Activated naive CD8-positive, alpha-beta T cell treated with anti-CD3 and anti-CD28 coated beads, Interleukin-2, amount 50 U/mL, for 16 hours (primary cell): ENCODE measurements at places on chromosomes 6 and 20.

- no peak for DNase-seq
Observed at GRCh38 chr6:162290846-162291465, 436.6 kb downstream of the PRKN start.

GRCh38 chr6:102204351-102204750, 810.8 kb downstream of the GRIK2 start:
- DNase-seq: no peak

- no peak for DNase-seq
Observed at GRCh38 chr20:48761874-48762273, 65.9 kb downstream of the PREX1 start.

DNA sequence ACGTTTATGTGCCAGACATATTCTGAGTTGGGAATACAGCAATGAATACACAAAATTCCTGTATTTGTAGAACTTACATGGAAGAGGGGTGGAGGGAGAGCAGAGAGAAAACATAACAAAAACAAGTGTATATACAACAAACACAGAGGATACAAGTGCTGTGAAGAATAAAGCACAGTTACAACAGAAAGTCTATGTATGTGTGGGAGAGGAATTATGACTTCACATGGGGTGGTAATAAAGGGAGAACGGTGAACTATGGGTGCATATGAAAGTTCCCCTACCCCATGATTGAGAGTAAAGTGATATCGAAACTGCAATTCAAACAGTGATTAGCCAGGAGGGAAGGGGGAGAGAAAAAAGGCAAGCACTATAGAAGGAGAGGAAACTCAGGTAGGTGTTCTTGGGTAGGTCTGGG, 24.6 kb downstream of the HBS1L start:
- DNase-seq: no peak

DNA sequence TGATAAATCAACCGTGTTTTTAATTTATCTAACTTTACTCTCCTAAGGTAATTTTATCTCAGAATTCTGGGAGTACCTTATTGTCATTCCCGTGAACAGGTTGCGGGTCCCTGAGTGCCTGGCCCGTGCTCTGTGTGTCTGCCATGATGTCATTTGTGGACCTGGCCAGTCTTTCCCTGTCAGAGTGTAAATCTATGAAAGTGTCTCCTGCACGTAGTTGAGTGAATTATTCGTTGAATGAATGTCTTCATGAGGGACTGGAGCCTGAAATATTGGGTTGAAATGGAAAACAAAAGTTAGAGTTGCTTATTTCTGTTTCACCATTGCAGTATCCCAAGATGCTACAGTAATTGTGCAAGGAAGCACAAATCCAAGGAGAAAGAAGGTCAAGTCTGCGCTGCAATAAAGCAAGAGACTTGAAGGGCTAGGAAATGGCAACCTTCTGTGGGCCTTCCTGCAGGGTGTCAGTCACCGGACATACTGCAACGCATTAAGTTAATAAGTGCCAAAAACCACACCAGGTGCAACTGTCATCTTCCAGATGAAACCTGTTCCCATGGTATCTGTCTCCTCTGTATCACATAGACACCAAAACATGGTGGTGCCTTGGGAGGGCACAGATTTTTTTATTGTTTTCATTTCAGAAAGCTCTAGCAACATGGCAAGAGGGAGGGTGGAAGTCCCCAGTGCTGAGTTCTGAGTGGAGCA, 135.5 kb downstream of the ZDHHC14 start:
- DNase-seq: no peak

- no peak for DNase-seq
Observed at GRCh38 chr6:50993941-50994720, 175.5 kb downstream of the TFAP2B start.

- DNase-seq: no peak
Observed at GRCh38 chr6:5164092-5164491, 79.0 kb downstream of the PPP1R3G start.

- DNase-seq: no peak
Observed at GRCh38 chr6:53282741-53283140, 66.0 kb downstream of the ELOVL5 start.

DNA sequence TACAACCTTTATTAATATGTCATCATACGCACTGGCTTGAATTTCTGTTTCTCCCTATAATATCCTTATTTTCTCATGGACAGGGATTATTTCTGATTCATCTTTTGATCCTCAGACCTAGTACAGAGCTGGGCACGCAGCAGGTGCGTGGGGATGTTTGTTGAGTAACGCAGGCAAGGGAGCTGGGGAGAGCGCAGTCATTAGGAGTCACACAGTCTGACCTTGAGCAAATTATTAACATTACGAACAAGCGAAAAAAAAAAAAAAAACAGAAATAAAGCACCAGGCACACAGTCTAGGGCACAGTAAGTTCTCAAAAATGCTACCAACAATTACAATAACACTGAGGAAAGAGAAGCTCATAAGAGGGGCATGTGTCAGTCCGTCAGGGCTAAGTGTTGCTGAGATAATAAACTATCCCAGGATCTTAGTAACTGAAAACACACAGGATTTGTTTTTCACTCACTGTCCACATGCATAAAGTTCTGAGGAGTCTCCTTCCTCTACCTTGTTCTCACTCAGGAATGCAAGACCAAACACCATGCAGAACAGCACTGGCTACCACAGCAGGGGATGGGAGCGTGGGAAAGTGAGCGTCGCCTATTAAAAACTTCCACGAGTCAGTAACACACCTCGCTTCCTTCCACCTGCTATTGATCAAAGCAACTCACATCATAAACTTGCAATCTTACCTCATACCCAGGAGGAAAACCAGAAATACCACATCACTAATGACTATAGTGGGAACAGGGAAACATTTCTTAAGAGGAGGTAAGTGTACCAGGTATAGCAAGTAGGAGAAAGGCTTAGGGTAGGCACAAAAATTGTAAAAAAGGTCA, 56.9 kb downstream of the PDE10A start:
- no peak for DNase-seq

- DNase-seq: no peak
Observed at GRCh38 chr6:84350397-84350796, 123.0 kb upstream of the CEP162 start.

DNA sequence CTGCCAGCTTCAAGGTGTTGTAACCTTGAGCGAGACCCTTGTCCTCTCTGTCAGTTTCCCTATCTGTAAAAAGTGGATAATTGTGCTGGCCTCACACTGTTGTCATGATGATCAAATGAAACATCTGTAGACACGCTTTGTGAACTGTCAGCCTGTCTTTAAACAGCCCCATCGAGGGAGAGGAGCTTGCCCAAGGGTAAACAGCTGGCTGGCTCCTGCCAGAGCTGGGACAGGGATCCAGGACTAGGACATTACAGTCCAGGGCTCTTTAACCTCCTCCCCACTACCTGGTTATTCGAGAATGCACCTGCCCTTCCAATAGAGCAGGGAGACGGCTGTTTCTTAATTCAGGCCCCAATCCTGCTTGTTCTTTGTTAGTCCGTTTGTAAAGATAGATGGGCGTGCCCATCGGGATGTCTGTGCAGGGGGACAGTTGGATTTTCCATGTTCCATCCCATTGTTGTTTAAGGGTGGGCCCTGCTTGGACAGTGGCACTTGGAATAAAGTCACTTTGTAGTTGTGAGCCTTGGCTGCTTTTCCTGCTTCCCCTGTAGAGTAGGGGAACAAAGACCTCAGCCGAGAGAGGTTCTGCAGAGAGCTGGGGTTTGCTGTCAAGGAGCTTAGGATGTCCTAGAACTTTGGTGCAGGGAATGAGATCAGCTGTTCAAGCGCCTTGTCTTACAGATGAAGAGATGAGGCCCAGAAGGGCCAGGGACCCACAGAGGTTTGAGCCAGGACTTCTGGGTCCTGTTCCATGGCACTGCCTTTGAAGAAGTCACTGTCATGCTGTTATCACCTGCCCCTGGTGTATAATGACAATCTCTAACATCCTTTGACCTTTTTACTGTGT, 77.9 kb upstream of the MYL9 start:
- DNase-seq: no peak

- DNase-seq: no peak
Observed at GRCh38 chr6:25615471-25615870, 36.5 kb upstream of the SCGN start.

- DNase-seq: no peak
Observed at GRCh38 chr6:44969446-44970185, 358.5 kb upstream of the RUNX2 start.

GRCh38 chr6:32047855-32048766, 9.9 kb downstream of the CYP21A2 start:
- peak; percentile 39 for DNase-seq

GRCh38 chr6:148855744-148856143, 108.9 kb downstream of the UST start:
- DNase-seq: no peak

DNA sequence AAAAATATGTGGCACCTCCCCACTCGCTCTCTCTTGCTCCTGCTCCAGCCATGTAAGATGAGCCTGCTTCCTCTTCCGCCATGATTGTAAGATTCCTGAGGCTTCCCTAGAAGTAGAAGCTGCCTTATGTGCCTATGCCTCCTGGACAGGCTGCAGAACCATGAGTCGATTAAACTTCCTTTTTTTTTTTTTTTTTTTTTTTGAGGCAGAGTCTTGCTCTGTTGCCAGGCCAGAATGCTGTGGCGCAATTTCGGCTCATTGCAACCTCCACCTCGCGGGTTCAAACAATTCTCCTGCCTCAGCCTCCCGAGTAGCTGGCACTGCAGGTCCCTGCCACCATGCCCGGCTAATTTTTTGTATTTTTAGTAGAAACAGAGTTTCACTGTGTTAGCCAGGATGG, 112.5 kb downstream of the FAM217A start:
- no peak for DNase-seq

GRCh38 chr20:16178546-16179135, 394.6 kb downstream of the KIF16B start:
- no peak for DNase-seq

DNA sequence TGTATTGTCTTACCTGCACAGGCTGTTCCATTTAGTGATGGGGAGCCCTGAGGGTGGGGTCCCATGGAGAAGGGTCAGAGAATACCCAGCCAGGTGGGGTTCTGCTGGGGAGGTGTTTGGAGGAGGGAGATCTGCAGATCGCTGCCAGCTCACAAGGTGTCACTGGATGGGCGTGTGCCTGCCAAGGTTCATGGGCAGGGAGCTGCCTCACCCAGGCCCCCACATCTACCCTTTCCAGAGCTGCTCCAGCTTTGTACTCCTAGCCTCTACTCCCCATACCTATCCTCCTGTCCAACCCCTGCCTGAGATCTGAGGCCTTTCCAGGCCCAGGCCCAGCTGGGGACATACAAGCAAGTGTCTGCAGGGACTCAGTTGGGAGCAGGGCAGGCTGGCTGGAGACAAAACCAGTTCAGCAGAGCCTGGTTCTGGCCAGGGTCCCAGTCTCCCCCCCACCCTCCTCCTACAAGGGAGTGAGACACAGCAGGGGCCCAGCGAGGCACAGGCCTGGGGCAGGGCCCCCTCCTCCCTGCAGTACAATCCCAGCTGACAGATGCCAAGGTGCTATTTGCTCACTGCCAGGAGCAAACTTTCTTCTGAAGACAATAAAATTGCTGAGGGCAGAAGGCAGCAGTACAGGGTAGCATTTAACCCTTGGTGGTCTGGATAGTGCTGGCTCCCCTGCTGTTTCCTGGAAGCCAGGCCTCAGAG, 19.7 kb downstream of the SPDEF start:
- no peak for DNase-seq

DNA sequence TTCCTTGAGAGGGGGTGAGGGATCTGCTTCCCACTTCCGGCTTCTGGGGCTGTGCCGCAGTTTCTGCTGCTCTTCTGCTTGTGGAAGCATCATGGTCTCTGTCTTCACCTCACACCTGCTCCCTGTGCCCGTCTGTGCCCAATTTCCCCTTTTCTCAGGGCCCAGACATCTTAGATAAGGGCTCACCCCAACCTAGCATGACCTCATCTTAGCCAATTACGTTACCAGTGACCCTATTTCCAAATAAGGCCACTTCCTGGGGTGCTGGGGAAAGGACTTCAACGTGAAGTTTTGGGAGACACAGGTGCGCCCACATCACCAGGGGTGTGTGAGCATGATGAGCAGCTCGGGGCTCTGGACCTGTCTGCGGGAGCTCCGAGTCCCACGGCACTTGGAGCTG, 20.7 kb upstream of the RBBP8NL start:
- no peak for DNase-seq

DNA sequence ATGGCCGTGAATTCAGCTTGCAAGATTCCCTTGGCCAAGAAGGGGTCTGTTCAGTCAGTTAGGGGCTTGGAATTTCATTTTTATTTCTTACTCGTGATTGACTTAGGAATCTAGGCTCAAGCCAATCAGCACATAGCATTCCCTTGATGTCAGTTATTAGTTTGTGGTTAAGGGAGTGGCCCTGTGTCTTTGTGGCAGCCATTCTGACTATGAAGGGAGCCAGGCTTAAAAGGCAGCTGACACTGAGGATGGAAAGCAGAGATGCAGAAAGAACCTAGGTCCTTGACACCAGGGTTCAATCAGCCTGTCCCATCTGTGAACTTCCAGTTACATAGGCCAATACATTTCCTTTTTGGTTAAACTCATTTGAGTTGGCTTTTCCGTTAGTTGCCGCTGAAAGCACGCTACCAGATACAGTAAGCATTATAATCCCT, 48.1 kb downstream of the MCUR1 start:
- DNase-seq: no peak

- no peak for DNase-seq
Observed at GRCh38 chr6:56643379-56644089, 845 bp upstream of the DST start.

DNA sequence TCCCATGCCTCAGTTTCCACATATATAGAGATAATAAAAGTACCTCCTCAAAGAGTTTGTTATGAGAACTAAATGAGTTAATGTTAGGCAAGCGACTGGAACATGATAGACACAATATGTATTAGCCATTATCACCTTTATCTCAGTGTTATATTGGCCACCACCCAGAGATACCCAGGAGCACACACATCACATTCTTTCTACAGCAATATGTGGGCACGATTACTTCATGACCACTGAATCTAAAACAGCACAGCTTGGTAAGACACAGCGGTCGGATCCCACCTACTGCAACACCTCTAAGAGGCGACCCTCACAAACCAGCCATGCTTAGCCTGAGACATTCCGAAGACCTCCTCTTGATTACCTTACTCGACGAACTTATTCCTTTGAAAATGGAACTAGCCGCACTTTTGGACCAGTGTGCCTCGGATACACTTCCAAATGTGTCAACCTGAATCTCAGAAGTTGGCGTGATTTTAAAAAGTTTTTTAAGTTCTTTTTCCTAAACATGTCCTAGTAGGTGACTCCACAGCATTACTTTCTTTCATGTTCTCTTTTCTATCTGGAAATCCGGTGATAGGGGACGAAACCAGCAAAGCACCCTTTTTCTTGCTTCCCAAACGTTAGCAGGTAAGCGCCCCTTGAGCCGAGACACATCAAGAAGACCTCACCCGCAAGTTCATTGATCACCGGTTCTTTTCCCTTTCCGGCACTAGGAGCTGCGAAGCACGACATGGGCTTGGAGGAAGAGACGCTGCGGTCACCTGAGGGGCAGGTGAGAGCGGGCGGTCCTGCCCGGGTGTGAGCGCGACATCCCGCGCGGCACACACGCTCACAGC, 923 bp downstream of the GMDS start:
- no peak for DNase-seq

- DNase-seq: no peak
Observed at GRCh38 chr6:154882107-154882506, 113.0 kb upstream of the TIAM2 start.

DNA sequence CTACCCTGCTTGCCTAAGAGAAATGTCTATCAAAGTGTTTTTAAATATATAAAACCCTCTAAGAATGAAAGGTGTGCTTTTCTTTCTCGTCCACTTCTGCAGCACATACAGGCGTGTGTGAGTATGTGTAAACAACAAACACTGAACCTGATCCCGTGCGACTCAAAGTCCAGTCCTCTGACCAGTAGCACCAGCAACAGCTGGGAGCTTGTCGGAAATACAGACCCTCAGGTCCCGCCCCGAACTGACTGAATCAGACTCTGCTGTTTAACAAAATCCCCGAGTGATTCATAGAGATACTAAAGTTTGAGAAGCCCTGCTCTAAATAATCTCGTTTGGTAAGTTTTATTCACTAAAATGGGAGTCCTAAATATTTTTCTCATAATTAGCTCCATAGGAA, 208.0 kb upstream of the KCNQ5 start:
- no peak for DNase-seq
